ENCODE measurements at places on chromosomes 5 and 9. TPM values are rescaled to one million over a fixed set of nuclear protein-coding genes. Genes with fewer than 3 reads are reported as not detected.

DNA sequence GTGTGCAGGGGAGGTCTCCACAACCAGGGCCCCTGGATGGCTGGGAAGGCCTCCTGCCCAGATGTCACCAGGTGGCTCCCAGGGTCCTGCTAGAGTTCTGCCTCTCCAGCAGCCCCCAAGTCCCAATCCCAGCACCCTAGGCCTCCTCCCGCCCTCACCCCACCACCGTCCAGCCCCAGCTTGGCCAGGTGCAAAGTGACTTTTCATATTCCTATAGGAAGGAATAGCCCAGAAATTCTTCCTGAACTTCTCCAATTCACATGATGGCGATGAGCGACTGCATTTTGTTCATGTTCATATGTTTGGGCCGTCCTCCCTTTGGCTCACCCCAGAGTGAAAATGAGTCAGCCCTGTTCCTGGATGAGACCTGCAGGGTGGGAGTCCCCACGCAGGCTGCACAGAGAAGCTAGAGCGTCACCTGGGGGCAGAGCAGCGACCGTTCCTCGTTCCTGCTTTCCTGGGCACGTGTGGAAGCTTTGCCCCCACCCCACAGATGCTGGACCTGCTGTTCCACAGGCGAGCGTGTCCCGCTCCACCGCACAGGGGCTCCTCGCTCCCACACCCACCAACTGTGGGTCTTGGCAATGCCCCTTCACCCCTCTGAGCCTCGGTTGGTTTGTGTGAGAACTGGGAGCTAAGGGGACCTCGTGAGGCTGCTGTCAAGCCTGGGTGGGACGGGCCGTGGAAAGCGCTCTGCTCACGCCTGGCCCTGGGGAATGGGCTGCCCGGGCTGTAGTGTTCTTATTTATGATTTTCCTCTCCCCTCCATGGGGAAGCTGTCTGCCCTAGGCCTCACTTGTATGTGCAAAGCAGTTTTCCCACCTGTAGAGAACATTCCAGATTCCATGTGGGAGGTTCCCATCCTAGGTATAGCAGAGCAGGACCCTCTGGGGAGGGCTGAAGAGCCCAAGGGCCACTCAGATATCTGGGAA is 6.9 kb downstream of the MRPS2 start:
- DNase-seq: no peak

- DNase-seq: peak; percentile 48
Measured at GRCh38 chr5:149584121-149584520, 2.8 kb downstream of the ARHGEF37 start.

- DNase-seq: peak; percentile 65
Measured at GRCh38 chr9:114746591-114747346, 59.1 kb downstream of the TNFSF15 start.

DNA sequence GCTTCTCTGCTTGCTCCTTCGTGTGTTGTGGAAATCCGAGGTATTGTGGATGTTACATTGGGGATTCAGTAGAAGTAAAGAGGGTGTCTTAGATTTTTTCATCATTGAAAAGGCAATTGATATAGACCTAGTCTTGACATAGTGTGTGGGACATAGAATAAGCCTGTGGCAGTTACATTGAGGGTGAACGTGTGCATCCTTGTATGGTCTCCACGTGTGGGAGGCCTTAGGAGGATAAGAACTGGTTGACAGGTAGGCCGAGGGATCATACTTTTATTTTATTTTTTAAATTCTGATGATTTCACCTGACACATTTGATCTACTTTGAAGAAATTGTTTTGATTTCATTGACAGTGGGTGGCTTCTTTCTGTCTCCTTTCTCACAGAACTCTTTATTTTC is 17.0 kb upstream of the FAM120AOS start:
- no peak for DNase-seq

Gene SURF1
- 1.7 TPM for total RNA-seq

Gene S100Z
- not detected for total RNA-seq

Measured in stomach (tissue), 19 donors.